ENCODE measurements at places on chromosomes 2 and 18. TPM values are rescaled to one million over a fixed set of nuclear protein-coding genes. Genes with fewer than 3 reads are reported as not detected.

The MFF gene
- total RNA-seq = 72.3 TPM

The SLC30A3 gene
- not detected for total RNA-seq

The BCL2 gene
- 0.99 TPM for total RNA-seq

The TCF7L1 gene
- 7.1 TPM for total RNA-seq

The PTPRN gene
- total RNA-seq = not detected

The TSPYL6 gene
- total RNA-seq = not detected
